Stimulated activated CD4-positive, alpha-beta T cell treated with anti-CD3 and anti-CD28 coated beads, Interleukin-4, amount 100 ng/mL, for 48 hours (primary cell): ENCODE measurements at places on chromosomes 5 and 9.

GRCh38 chr9:128022886-128023285 is 42.1 kb upstream of the EEIG1 start:
- no peak for DNase-seq

- no peak for DNase-seq
Observed at GRCh38 chr5:66246608-66247007, 102.5 kb downstream of the SREK1 start.

DNA sequence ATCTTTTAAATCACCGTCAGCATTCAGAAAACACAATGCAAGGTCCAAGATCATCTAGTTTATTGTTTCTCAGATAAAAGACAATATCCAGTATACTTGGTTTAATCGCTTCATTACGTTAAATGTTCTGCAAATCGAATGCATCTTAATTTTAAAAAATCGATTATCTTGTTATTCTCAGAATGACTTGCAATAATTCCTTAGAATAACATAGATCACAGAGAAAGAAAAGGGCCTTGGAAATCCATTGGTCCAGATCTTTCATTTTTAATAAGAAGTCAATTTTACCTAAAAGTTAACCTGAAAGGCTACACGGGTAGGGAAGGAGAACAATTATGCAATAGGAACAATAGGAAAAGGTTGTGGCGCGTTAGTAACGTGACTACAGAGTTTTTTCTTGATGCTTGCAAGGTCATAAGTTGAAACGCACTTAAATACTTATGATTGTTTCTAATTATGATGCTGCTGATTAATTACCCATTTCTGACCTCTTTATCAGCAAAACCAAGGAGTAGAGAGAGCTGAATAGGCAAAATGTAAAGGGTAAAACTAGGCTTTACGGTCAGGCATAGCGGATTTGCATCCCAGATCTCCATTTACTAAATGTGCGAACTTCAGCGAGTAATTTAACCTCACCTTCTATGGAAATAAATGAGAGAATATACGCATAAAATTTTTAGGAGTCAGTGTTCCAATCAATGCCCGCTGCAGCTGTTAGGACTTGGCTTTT is 769 bp upstream of the LYRM7 start:
- no peak for DNase-seq

GRCh38 chr5:35821513-35821912 is 35.2 kb upstream of the IL7R start:
- DNase-seq: no peak

GRCh38 chr5:100542086-100542485 is 6.9 kb downstream of the FAM174A start:
- no peak for DNase-seq

DNA sequence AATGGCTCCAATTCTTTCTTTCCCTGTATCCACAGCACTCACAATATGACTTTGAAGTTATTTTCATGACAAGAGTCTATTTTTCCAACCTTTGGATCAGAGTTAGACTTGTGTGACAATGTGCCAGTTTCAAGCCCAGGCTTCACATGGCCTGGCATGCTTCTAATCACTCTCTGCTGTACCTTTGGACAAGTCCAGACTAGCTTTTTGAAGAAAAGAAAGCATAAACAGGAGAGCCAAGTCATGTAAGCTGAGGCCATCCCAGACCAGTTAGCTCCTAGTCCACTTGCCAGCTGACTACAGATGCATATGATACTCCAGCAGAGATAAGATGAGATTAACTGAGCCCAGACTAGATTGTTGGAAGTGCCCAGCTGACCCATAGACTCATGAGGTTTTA is 513.6 kb upstream of the C9orf72 start:
- no peak for DNase-seq

GRCh38 chr9:32427111-32427873 is 42.8 kb downstream of the ACO1 start:
- no peak for DNase-seq

DNA sequence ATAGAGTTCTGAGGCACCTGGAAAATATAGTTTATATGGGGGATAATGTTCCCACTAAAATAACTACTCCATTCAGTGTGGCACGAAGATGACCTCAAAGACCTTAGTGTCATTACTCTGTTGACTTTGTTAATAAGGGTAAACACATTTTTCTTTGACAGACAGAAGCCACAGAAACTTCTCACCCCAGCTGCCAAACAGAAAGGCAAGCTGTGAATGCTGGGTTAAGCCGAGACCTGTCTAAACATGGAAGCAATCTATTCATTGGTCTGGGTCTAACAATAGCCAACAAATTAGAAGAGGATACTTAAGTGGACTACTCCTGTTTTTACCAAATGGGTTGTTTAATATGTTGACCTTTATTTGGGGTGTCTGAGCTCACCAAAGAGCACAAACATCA is 171.4 kb downstream of the TLE1 start:
- DNase-seq: no peak

DNA sequence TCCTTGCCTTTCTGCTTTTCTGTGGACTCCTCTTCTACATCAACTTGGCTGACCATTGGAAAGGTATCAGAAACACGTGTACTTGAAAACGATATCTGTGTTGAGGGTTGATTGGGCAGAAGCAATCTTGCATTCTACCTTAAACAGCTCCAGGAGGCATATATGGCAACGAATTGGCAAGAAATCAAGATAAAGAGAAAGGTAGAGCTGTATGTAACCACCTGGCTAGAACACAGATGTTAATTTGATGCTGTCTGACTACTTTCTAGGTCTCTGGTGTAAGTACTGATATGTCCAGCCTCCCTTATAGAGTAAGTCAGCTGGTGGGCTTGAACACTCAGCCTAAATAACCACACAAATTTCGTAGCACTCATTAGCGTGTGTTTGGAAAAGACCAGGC is 1.3 kb downstream of the MAN1B1 start:
- no peak for DNase-seq

DNA sequence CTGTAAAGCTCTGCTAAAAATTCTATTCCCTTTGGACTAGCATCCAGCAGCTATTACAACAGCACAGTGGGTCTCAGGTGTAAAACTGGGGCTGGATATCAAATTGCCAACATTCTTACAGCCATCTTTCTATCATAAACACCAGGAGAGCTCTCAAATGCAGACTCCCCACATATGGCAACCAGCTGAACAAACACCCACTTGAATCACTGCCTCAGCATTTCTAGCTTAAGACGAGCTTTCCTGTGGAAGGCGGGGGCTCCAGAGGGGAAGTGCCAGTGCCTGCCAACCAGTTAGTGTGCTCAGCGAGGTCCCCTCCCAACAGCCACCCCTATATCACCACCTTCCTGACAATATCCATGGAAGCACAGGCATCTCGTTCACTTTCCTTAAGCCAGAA is 62.2 kb downstream of the IPPK start:
- no peak for DNase-seq

DNA sequence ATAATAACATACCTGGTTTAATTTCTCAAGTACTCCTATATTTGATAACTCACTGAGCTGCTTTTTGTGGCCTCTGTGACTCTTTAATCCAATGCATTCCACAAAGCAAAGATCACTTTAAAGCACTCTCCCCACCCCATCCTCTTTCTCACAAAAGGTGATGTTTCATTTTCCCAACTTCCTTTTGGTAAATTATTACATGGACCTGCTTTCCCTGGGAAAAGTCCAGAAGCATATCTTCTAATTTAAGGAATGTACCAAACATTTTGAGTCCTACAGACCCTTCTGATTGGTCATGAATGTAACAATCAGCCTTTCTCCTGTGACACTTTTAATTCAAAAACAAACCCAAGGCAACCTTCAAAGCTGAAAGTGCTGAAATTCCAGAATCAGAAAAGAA is 71.1 kb downstream of the MLLT3 start:
- no peak for DNase-seq

DNA sequence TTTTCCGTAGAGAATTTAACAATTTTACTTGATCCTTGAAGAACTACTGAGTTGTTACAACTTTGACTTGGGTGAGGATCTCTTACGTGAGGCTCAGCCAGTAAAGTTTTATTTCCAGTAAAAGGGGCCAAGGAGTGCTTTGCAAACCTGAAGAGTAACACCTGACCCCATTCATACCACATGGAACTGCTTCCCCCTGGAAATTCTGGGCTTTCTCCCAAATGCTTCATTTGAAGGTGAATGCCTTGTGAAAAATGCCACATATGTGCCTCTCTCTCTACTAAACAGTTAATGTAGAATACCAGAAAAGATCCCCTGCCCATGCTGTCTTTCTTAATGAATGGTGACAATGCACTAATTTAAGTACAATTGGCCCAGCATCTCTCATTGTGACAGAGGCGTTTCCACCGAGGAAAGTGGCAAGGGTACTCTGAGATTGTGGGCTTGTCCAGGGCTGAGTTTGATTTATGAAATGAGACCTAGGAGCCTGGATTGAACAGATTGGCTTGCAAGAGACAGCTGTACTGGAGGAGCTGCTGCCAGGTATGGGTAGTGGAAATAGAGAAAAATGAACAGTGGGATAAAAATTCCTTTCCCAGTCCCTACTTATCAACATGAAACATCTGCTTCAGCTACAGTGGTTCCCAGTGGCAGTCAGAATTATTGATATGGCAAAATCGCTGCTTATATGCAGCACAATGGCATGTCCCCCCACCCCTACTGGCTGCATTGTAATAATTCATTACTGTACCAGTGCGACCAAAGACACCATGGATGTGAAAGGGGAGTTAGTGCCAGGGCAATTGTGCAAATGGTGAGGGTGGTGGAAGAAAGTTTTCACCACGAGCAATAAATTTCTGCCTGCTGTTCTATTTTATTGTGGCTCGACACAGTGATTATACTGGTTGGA is 843.7 kb upstream of the WWC1 start:
- DNase-seq: no peak

DNA sequence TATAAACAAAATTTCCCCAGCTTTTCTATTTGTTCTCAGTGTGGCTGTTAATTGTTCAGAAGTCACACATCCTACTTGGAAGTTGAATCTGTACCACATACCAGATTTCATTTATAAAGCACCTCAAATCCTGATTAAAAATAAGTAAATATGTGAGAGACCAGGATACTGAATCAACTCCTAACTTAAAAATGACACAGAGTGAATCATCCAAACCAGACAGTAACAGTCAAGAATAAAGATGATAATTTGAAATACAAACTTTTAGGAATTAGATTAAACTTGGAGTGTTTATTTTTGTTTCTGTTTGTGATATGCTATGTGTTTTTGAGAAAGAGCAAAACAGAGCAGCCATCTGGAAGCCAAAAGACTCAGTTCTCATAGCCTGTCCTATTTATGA is 633.2 kb upstream of the RORB start:
- DNase-seq: no peak

DNA sequence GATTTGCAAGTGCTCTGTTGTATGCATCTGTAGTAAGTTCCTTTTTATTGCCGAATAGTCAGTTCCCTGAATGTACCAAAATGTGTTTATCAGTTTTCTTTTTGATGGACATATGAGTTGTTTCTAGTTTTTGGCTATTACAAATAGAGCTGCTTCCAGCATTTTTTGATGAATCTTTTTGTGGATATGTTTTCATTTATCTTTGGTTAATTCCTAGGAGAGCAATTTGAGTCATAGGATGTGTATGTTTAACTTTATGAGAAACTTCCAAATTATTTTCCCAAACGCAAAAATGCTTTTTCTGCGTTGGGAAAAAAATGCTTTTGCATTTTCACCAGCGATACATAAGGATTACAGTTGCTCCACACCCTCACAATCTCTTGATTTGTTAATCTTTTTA is 287.7 kb downstream of the FER start:
- no peak for DNase-seq

- no peak for DNase-seq
Observed at GRCh38 chr9:92663951-92664350, 6.0 kb downstream of the IPPK start.

DNA sequence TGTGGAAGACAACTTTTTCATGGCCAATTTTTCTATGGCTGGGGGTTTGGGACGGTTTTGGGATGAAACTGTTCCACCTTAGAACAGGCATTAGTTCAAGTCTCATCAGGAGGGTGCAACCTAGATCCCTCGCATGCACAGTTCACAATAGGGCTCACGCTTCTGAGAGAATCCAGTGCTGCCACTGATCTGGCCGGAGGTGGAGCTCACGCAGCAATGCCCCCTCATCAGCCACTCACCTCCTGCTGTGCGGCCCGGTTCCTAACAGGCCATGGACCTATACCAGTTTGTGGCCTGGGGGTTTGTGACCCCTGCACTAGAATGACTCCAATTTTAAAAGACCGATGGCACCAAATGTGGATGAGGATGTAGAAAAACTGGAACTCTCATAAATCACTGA is 127.2 kb upstream of the IER5L start:
- DNase-seq: no peak

DNA sequence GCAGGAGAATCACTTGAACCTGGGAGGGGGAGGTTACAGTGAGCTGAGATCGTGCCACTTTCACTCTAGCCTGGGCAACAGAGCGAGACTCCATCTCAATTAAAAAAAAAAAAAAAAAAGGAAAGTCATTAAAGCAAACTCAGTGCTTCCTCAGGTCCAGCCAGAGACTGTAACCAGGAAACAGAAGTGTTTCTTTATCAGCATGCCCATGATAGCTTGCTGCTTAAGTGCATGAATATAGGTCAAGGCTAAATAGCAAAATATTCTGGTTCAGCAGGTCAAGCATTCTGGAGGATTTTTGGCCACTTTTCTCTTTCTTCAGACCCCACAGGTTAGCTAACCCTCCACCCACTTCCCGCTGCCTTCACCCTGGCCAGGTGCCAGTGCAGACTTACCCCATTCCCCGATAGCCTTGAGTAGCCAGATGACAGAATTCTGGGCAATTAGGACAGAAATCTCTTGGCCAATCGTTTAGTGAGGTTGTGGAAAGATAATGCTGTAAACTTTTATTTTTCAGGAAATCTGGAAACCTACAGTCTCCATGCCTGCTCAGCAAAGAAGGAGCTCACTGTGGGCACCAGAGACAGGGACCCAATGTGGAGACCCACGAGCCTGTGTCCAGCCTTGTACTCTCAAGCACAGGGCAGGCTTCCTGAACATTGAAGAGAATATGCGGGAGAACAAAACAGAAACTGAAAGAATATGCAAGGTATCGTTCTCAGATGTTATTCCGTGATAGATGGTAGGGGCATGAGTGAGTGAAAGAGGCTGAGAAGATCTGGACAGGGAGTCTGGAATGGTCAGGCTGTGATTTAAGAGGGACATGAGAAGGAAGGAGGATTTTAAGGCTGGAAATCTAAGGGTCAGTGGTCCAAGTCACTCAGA is 4.2 kb upstream of the UGT3A2 start:
- no peak for DNase-seq

- DNase-seq: no peak
Observed at GRCh38 chr9:116605904-116606341, 81.2 kb upstream of the TRIM32 start.

GRCh38 chr9:109504689-109505088 is 6.6 kb upstream of the PTPN3 start:
- no peak for DNase-seq

GRCh38 chr5:37799865-37800421 is 39.9 kb downstream of the GDNF start:
- no peak for DNase-seq
